ENCODE measurements at places on chromosomes 12 and 14.

DNA sequence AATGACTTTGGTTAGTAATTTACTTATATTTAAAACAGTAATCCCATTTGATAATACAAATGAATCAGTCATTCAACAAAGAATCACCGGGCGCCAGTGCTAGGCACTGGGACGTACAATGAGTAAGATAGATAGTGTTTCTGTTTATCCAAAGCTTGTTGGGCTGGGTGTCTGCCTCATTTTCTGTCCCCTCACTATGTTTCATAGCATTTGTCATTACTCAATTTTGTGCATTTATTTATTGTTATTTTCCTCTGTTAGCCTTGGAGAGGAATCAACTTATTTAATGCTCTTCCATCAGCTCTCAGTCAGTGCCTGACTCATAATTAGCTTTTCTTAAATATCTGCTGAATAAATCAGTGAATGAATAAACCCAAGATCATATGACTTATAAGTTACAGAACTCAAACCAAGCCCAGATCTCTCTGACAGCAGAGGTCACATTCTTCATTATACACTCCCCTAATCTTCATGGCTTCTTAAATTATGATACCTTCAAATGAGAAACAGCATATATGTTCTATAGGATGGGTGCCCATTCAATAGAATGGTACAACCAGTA, 86.2 kb downstream of the TSPAN8 start:
- DNase-seq: no peak

- no peak for DNase-seq
These were observed 416.5 kb downstream of the VRK1 start for GRCh38 chr14:97213720-97214119.

- DNase-seq: no peak
These were observed 49.7 kb downstream of the DAAM1 start for GRCh38 chr14:59238216-59238615.

DNA sequence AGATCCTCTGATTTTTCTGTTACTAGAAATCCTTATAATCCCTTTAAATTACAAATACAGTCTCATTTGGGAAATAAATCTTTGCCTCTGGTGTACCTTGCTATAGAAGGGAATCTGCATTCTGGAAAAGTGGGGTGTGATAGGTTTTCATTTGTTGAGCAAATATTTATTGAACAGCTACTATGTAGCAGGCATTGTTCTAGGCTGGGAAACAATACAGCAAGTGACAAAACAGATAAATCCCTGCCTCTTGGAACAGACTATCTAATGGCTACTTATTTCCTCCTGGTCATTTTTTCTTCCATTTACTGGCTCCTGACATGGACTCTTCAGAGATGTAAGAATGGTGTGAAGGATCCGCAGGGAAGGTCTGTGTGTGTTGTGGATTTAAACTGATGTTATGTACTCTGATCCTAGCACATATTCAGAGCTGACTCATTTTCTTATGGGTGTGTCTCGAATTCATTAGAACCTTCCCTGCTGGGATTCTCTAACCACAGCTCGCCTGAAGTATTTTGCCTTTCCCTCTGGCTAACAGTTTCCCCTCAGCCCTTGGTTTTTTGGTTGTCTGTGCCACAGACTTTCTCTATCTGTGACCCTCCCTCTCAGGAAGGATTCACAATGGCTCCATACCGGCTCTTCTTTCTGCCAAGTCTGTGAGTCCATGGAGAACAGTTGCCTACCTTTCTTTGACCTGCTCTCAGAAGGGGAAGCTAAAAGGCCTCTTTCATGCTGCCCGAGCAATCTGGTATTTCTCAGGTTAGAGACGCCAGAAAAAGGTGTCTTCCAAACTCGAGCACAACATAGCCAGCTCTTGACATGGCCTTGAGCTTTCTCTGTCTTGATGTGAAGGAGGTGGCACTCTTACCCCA, 53.7 kb downstream of the TMTC2 start:
- no peak for DNase-seq
